ENCODE measurements at places on chromosomes 5 and 9.

- DNase-seq: no peak
Observed at GRCh38 chr9:94534901-94535300, 20.0 kb upstream of the PCAT7 start.

- no peak for DNase-seq
Observed at GRCh38 chr5:18491349-18491748, 857.1 kb downstream of the TAF11L14 start.

GRCh38 chr9:121972501-121972981 lies 120.6 kb downstream of the TTLL11 start:
- no peak for DNase-seq

DNA sequence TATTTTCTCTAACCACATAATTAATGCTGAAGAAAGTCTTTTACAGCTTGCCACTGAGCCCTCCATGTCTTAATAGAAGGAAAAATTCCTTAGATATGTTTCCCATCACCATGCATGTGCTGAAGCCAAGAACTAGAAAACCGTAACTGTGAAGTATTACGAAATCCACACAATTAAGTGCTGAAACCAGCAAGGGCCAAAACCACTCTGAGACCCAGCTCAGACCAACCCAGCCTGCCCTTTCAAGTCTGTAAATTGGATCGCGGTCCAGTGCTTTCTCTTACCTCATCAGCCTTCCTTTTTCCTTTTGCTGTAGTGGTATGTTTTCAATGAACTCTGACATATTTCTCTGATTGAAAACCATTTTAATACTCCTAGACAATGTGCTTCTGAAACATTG lies 26.3 kb downstream of the SEMA5A start:
- no peak for DNase-seq

GRCh38 chr5:128276537-128277216 lies 193.1 kb downstream of the SLC12A2 start:
- DNase-seq: no peak

GRCh38 chr5:55062039-55062779 lies 38.2 kb downstream of the GZMK start:
- DNase-seq: peak; percentile 62

GRCh38 chr5:4027088-4027734 lies 431.6 kb downstream of the IRX1 start:
- no peak for DNase-seq

- peak; percentile 96 for DNase-seq
Observed at GRCh38 chr5:35854248-35854647, 2.4 kb upstream of the IL7R start.

DNA sequence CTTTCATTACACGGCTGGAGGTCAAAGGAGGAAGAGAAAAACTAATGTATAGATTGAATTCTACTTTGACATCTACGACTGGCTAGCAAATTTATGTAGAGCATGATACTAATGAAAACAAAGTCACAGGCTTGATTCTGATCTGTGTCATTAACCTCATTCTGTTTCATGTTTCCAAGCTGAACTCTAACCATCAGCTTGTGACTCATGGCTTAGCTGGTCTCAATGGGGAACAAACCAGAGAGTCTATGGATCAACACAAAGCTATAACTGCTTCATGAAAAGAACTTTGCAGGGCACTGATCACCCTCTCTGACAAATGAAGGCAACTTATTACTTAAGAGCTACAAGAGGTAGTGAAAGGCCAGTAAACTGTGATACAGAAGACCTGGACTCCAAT lies 23.6 kb upstream of the PDE4D start:
- no peak for DNase-seq

- DNase-seq: no peak
Observed at GRCh38 chr9:113585085-113585442, 121.5 kb downstream of the RGS3 start.

DNA sequence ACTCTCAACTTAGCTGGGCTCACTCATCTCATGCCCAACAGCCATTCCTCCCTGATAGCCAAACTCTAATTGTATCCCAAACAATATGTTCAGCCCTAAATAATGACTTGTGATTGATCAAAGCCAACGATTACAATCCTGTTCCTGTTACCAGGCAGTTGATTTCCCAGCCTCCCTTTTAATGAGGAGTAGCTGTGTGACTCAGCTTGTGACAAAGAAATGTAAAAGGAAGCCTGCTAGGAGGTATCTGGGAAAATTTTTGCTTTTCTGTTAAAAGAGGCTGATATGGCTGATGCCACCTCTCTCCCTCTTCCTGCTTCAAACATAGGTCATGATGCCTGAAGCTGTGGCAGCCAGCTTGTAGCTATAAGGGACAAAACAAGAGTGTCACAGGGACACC lies 19.6 kb upstream of the ENC1 start:
- no peak for DNase-seq

- DNase-seq: peak; percentile 21
Observed at GRCh38 chr5:138953387-138954256, 78.5 kb upstream of the LRRTM2 start.

DNA sequence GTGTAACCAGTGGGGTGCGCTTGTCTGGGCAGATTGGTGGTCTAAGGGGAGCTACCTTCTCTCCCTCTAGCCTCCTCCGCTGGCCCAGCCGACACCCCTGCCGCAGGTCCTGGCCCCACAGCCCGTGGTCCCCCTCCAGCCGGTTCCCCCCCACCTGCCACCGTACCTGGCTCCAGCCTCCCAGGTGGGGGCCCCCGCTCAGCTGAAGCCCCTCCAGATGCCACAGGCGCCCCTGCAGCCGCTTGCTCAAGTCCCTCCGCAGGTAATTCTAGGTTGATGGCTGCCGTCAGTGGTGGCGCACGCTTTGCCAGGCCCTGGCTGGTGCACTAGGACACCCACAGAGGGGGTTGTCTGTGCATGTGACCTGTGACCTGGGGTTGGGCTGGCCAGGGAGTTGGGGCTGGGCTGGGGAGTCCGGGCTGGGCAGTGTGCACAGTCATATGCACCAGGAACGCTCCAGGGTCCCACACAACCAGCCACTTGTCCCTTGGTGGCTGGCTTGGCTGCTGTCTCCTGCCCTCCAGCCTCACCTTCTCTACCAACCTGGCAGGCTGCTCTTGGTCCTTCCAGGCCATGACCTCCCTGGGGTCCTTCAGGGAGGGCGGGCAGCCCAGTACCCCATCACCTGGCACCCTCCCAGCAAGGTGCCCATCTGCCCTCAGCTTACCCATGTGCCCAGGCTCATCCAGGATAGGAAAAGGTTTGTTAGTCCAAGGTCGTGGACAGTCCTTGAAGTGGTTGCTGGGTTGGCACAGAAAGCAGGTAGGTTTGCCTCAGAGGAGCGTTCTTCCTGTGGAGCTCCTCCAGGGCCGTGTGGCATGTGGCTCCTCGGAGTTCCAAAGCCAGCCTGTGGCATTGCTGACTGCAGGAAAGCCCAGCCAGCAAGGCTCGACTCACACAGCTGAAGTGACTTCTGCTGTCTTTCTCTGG lies 73.2 kb downstream of the WNK2 start:
- DNase-seq: no peak

Data from CD4-positive, alpha-beta T cell treated with Interleukin-17A for 1 hour (primary cell).